NCI-H460 (cell line): ENCODE measurements at places on chromosomes 7 and 10.

GRCh38 chr10:34861293-34862021 is 46.4 kb upstream of the PARD3 start:
- DNase-seq, result peak; percentile 21

DNA sequence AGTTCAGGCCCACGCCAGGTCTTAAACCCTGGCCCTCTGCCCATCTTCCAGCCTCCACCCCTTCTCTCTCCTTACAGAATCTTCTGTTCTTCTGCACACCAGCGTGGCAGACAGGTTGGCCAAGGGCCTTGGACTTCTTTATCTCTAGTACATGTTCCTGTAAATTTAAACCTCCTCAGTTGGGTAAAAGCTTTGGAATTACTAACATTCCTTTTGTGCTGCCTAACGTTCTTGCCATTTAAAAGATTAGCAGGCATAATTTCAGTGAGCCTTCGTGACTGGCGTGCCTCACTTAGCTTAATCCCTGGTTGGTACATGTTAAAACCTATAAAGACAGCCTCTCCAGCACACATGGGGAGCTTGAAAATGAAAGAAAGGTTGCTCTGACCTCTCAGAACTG is 192.2 kb downstream of the CUX1 start:
- no peak for DNase-seq

- DNase-seq, result no peak
Observed at GRCh38 chr10:126309228-126309883, 78.9 kb downstream of the ADAM12 start.

DNA sequence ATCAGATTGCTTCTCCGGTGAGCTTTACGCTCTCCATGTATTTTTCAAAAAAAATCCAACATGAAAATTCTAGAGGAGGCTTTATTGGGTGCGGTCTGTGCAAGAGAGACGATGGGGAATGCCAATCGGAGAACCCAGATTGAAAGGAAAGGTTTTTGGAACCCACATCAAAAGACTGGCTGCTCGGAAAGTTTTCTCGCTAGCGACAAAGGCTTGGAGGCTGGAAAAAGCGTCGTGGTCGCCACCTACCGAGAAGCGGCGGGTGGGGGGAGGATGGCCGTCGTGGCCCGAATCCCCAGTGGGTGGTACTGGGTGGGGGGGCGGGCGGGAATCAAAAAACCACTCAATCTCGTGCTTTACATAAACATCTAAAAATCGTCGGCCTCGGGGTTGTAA is 1.1 kb upstream of the GTF2I start:
- DNase-seq, result no peak

DNA sequence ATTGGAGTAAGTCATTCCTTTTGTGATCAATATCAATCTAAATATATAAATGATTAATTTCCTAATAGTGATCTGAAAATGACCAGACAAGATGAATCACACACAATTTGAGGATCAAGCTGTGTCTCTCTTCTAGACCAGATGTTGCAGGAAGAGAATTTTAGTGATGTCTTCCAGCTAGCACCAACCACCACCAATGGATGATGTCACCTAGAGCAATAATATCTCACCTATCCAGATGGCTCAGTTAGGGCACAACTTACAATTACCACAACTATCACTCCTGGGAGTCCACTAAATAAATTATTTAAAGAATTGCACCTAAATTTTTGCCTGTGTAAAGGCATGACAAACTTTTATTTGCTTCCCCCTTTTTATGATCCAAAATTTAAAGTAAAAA is 25.2 kb downstream of the RELN start:
- DNase-seq, result no peak

DNA sequence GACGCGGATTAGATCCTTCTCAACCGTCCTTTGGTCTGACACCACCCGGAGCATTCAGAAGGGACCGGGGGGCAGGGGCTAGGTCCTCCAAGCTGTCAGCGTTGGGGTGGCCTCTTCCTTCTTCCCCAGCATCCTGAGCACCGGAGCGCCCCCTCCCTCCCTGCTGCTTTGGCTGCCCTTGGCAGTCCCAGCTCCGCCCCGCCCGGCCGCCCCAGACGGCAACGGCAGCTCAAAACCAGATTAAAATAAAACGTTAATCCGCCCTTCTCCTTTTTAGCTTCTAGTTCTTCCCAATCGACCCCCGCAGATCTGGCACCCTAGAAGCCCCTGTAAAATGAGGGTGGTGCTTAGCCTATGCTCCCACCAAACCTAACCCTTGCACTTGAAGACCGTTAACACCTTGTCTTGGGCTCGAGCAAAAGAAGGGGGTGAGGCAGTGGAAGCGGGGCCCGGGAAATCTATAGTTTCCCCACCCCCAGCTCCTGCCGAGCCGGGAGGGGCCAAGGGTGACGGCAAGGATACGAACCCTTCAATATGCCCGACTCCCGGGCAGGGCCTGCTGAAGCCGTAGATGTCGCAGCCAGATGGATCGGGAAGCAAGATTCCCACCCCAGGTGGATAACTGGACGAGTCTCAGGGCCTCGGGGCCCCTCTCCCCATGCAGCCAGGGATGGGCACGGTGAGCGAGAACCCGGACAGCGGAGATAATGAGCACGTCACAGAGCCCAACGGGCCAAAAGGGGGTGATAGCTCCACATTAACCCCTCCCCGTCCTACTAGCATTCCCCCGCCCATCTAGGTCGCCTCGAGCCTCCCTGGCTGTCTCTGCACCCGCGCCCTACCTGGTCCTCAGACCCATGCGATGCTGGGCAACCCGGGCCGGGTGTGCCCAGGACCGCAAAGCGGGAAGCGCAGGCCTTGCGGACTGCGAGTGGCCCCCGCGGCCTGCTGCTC is 169.7 kb downstream of the NRF1 start:
- no peak for DNase-seq

- DNase-seq, result no peak
Observed at GRCh38 chr7:96026010-96026409, 253.7 kb downstream of the DYNC1I1 start.

DNA sequence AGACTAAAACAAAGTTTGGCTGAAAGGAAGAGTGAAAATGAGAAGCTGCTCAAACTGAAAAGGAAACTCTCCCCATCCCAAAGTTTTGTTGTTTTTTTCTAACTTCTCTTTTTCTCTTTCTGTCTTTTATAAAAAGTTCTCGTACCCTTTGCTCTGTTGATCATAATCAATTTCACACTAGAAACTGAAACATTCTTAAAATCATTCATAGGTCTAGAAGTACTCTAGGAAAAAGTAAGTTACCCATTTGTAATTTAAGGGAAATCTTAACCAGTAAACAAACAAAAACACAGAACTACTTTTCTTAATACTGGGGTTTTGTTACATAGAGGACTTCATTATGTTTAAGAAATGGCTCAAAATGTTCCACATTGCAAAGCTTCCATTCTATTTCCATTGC is 339.8 kb downstream of the SEMA3D start:
- DNase-seq, result no peak

- no peak for DNase-seq
Observed at GRCh38 chr7:152860310-152860709, 100.8 kb downstream of the ACTR3B start.

GRCh38 chr7:26657206-26657641 is 207.2 kb downstream of the SKAP2 start:
- DNase-seq, result no peak

DNA sequence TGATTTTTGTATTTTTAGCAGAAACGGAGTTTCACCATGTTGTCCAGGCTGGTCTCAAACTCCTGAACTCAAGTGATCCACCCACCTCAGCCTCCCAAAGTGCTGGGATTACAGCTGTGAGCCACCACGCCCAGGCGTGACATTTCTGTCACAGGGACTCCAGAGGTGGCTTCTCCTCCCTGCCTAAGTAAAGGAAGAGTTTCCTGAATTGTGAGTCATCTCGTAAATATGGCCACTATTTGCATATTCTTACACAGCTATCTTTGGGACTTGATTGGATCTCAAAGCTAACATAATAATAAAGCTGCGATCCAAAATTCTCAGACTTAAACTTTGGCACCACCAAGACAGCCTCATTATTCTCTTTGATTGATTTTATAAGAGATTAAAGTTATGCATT is 50.1 kb downstream of the ADARB2 start:
- no peak for DNase-seq

- DNase-seq, result no peak
Observed at GRCh38 chr10:99785646-99786045, 3.2 kb downstream of the ABCC2 start.

GRCh38 chr7:143988976-143989745 is 11.0 kb upstream of the OR6B1 start:
- DNase-seq, result no peak

DNA sequence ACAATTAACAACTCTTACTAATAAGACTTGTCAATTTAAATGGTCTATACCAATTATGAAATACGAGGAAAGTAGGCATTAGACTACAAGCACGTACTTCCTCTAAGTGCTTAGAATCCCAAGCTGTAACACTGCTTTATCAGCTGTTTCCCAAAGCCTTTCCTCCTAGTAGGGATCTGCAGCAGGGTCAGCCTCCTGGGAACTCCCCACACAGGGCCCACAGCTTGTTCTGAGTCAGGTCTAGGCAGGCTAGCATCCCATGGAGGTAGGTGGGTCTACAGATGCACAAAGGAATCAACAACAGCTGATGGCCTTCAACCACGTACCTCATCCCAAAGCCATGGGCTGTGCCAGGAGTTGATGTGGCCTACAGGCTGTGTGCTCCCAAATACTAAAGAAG is 14.7 kb downstream of the MMS19 start:
- DNase-seq, result no peak

DNA sequence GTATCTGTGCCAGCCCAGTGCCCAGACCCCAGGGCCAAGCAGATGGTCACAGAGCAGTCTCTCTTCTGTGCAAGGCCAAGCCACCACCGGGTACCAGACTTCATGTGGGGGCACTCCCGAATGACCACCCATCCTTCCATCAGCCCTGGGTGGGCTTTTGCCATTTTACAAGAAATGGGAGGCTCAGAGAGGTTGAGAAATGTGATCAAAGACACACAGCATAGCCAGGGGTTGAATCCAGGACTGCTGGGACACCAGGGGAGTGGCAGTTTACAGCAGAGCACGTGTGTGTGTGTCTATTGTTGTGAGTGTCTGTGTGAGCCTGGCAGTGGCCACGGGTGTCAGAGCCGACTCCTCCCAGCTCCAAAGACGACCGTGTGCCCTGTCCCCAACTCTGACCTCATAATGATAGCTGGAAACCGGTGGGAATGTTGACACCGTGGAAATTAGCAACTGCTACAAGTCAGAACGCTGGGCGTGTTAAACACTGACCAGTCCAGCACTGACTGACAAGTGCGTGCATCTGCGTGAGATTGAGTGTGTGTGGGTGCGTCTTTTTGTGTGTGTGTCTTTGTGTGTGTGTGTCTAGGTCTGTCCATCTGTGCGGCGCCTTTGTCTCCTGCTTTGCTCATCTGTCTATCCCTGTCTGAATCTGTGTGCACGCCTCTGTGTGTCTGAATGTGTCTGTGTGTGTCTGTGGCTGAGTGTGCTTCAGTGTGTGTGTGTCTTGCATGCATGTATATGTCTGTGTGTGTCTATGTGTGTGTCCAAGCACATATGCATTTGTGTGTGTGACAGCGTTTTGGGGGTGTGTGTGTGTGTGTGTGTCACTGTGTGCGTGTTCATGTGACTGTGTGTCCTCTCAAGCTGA is 17.2 kb upstream of the SLC29A4 start:
- DNase-seq, result no peak

DNA sequence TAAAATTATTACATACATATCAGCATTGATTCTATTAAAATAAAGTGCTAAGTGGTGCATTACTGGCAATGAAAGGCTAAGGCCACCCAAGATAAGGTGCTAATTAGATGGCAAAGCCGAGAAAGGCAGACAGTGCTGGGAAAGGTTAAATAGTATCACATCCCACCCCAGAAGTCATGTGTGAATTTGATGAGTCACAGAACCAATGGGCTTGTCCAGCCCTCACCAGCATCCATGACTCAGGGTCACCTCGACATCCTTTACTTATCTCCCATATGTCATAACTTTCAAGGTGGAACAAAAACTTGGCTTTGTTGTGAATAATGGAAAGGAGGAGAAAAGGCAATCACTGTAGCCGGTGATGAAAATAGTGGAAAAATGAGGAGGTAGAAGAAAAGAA is 459.1 kb downstream of the PLXNA4 start:
- no peak for DNase-seq

GRCh38 chr10:110865186-110865808 is 6.4 kb upstream of the PDCD4 start:
- peak; percentile 41 for DNase-seq

- no peak for DNase-seq
Observed at GRCh38 chr7:145313551-145313950, 477.7 kb upstream of the TPK1 start.

- DNase-seq, result peak; percentile 86
Observed at GRCh38 chr7:142782922-142783900, 12.4 kb downstream of the PRSS2 start.

DNA sequence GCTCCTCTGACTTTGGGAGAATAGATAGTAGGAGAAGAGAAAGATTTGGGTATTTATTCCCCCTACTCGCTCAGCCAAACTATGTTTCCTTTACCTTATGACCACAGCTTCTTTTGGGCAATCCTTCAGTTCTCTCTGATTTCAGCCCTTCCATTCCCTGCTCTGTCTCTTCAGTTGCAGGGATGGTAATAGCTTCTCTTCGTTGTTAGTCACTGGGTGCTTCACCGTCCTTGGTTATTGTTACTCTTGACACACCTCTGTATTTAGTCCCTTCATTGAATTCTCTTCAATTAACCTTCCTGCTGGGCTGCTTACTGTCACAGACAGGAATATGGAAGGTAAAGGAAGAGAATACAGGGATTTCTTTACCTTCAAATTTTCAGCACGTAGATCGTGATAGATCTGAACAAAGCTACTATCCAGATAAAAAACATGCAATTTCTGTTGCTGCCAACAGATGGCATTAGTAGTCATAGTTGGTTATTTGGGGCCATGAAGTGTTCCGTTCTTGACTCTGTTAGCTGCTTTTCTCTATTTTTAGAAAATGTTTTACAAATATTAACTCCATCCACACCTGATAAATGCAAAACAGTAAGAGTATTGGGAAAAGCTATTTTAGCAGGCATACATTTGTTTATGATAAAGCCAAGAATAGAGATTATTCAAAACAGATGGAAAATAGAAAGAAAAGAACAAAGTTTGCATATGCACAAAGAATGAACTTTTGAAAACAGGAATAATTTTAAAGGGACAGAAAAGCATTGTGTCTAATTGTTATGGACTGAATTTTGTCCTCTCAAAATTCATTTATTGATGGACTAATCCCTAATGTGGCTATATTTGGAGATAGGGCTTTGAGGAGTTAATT is 14.0 kb upstream of the PTTG1IP2 start:
- peak; percentile 47 for DNase-seq

- DNase-seq, result no peak
Observed at GRCh38 chr10:30861221-30861620, 170.4 kb downstream of the ZNF438 start.

DNA sequence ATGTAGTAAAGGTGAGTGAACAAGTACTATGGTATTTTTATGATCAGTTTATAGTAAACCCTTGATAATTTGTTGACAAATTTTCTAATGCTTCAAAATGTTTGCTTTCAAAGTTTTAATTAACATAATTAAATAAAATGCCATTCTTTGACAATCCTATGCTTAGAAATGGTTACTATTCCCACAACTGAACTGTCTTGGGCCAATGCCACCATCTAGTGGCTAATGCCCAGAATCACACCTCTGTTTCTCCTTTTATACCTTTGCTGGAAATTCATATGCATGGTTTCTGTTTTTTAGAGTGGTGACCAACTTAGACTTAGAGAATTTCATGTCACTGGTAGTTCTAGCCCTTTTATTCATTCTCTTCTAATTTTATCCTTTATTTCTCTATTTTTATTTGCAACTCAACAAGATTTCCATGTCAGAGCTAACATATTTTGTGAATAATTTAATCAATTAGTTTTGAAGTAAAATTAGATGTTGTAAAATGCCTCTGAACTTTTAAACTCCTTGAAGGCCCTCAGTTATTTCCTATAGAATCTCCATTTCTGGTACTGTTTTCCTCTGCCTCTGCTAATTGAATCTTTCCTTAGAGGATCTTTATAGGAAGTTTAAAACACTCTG is 31.1 kb downstream of the PCGF5 start:
- DNase-seq, result peak; percentile 76
